ENCODE measurements at places on chromosomes 6 and 20. TPM values are rescaled to one million over a fixed set of nuclear protein-coding genes. Genes with fewer than 3 reads are reported as not detected.

DNA sequence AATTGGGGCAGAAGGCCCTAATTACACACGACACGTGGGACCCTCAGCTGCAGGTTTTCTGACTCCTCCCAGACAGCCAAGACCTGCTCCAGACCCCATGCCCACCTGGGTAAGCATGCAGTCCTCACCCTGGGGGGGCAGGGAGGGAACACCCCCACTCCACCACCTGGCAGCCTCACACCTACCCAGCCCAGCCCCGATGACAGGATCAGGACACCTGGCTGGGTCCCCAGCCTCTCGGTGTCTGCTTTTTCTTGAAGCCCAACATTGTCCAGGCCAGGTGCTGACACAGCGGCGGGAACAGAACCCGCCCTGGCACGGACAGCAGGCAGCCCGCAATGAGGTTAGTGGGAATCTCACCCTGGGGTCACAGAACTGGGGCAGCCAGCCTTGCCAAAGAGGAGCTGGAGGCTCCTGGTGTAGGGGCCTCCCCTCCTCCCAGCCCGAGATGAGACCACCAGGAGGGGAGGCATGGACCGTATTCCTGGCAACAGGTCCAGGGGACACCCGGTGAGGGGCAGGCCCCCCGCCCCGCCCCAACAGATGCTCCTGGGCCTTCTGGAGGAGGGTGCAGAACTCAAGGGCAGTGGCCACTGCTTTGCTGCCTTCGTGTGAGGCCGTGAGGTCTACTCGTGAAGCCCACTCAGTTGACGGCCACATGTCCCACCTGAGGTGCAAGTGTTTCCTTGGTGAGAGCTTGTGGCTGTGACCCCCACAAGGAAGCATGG is 103.8 kb downstream of the DLL1 start:
- H3K4me1 ChIP-seq, result no peaks in the 10 kb centered on the region
- no peak overlapping the region for H3K4me3 ChIP-seq
- peaks cover 9% of the 10 kb centered on the region for H3K27me3 ChIP-seq
- H3K36me3 ChIP-seq, result no peaks in the 10 kb centered on the region
- DNase-seq, result no peak

Gene CCN6
- total RNA-seq, result not detected

GRCh38 chr6:135606392-135606791 is 108.9 kb upstream of the AHI1 start:
- H3K27ac ChIP-seq, result no peak overlapping the region
- H3K27me3 ChIP-seq, result no peaks in the 10 kb centered on the region
- H3K4me3 ChIP-seq, result no peak overlapping the region
- H3K36me3 ChIP-seq, result no peaks in the 10 kb centered on the region
- DNase-seq, result no peak
- peaks cover 14% of the 10 kb centered on the region for H3K4me1 ChIP-seq

DNA sequence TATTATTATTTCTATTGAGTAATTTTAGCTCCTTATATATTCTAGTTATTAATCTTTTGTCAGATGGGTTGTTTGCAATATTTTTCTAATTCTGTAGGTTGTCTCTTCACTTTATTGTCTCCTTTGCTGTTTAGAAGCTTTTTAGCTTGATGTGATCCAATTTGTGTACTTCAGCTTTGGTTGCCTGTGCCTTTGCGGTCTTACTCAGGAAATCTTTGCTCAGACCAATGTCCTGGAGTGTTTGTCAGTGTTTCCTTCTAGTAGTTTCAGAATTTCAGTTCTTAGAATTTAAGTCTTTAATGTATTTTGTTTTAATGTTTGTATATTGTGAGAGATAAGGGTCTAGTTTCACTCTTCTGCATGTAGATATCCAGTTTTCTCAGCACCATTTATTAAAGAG is 916.0 kb upstream of the EYS start:
- no peaks in the 10 kb centered on the region for H3K27me3 ChIP-seq
- no peak overlapping the region for H3K27ac ChIP-seq
- H3K4me3 ChIP-seq, result no peak overlapping the region
- no peak for DNase-seq
- H3K4me1 ChIP-seq, result no peaks in the 10 kb centered on the region

Gene MAN1A1
- total RNA-seq, result 46.5 TPM

- no peaks in the 10 kb centered on the region for H3K27me3 ChIP-seq
- H3K27ac ChIP-seq, result no peak overlapping the region
- H3K4me1 ChIP-seq, result peaks cover 3% of the 10 kb centered on the region
- H3K36me3 ChIP-seq, result no peaks in the 10 kb centered on the region
Measured at GRCh38 chr6:135640449-135641111, 143.0 kb upstream of the AHI1 start.

DNA sequence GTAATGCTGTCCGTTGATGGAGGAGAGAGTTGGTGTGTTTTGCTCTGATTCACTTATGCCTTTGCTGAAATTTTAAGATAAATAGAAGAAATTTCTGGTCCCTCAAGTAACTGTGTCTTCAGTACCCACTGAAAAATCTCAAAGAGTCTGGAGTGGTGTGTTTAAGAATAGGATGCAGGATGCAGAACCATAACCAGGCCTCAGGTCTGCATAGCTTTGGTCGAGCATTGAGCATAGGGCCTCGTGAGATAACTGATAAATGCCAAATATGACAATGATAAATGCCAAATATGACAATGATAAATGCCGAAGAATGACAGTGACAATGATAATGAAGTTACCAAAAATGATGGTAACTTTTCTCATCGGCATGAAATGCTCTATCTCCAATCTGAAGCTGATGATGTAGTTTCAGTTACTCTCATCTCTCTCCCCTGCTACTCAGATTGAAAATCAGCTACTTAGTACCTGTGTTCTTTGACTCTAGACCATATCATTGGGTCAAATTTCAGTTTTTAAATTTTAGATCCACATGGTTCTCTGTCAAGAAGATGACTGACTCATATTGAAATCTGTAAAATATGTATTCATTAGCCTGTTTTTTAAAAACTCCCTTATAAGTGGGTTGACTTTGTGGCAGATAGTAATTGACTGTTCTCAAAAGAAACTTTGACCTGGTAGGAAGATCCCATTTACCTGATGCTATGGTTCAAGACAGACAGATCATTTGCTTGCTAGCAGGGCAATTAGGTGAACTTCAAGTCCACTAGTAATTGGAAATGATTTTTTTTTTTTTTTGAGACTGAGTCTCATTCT is 96.6 kb downstream of the SLC16A10 start:
- no peak overlapping the region for H3K27ac ChIP-seq
- H3K36me3 ChIP-seq, result peaks cover 14% of the 10 kb centered on the region
- no peak for DNase-seq
- H3K4me3 ChIP-seq, result no peak overlapping the region

Gene CD93
- total RNA-seq, result 0.07 TPM

Gene PRKN
- total RNA-seq, result 6.8 TPM

GRCh38 chr6:54353975-54354374 is 45.7 kb downstream of the TINAG start:
- no peaks in the 10 kb centered on the region for H3K36me3 ChIP-seq
- H3K4me1 ChIP-seq, result no peaks in the 10 kb centered on the region
- no peak overlapping the region for H3K27ac ChIP-seq
- no peak for DNase-seq
- no peaks in the 10 kb centered on the region for H3K27me3 ChIP-seq

- no peak overlapping the region for H3K4me3 ChIP-seq
- H3K27ac ChIP-seq, result peak overlapping the region; percentile 37
- H3K27me3 ChIP-seq, result no peaks in the 10 kb centered on the region
Measured at GRCh38 chr6:106820412-106820852, 154.1 kb downstream of the CD24 start.

- H3K4me3 ChIP-seq, result no peak overlapping the region
- H3K36me3 ChIP-seq, result peaks cover 41% of the 10 kb centered on the region
- no peak for DNase-seq
- H3K27ac ChIP-seq, result no peak overlapping the region
- H3K27me3 ChIP-seq, result peaks cover 3% of the 10 kb centered on the region
Measured at GRCh38 chr20:35409542-35409941, 2.2 kb downstream of the UQCC1 start.

DNA sequence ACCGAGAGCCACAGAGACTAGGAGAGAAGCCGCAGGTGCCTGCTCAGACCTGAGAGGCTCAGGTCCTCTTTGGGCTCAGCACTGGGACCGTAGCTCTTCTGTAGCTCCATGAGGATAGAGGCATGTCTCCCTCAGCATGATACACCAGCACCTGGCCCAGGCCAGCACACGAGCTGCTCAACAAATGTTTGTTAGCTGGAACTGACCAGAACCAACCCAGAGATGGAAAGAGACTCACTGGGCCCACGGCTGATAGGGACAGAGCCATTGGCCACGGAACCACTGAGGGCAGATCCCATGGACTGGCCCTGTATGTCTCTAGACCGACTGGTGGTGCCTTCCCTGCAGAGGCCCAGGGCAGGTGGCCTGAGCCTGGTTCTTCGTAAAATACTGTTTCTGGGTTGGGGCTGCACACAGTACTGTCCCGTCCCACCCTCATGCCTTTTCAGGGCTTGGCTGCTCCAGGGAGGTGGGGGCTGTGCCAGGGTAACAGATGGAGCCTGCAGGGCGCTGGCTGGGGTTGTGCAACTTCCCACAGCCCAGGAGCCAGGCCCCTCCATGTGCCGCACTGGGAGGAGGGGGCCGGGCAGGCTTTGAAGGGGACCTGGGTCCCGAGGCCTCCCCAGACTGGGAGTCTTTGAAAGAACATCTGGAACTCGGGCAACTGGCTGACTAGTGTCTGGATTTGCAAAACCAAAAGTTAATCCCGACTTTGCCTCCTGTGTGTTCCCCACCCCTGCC is 5.2 kb downstream of the C20orf204 start:
- no peaks in the 10 kb centered on the region for H3K36me3 ChIP-seq
- peak overlapping the region; percentile 60 for H3K4me3 ChIP-seq
- no peak for DNase-seq
- H3K27ac ChIP-seq, result no peak overlapping the region

DNA sequence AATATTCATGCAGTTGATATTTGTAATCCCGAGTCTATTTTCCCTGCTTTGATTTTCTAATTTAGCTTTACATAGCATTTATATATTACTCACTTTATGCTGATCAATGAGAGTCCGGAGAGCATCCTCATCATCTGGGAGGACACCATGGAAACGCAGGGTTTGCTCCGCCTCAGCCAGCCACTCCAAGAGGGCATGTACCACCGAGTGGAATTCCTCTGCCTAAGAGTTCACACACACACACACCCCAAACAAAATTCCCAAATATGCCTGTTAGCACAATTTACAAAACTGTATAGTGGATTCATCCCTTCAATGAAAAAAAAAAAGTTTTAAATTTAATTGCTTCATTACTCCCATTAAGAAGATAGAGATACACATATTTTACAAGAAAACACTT is 160.7 kb downstream of the DST start:
- H3K36me3 ChIP-seq, result peaks cover 52% of the 10 kb centered on the region
- H3K4me1 ChIP-seq, result peaks cover 30% of the 10 kb centered on the region
- peak overlapping the region; percentile 61 for H3K27ac ChIP-seq
- H3K4me3 ChIP-seq, result no peak overlapping the region
- no peak for DNase-seq

DNA sequence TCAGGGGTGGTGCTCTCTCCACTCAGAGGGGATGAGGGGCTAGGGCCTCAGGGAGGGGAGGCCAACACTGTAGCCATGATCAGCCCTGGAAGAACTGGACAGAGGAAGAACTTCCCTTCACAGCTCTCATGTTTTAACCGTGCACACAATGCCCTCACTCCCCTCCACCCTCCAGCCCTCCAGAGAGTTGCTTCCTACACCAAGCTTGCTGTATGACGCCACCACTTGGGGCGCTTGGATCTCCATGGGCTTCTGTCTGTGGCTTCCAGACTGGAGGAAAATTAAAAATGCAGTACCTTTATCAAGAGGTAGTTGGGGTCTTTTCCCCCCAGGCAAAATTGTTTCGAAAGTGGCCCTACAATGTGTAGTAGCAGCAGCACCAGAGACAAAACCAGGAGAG is 48.4 kb downstream of the ARHGAP40 start:
- DNase-seq, result no peak
- H3K27me3 ChIP-seq, result peaks cover 61% of the 10 kb centered on the region
- H3K36me3 ChIP-seq, result no peaks in the 10 kb centered on the region
- no peak overlapping the region for H3K4me3 ChIP-seq

Gene VGLL2
- total RNA-seq, result not detected

Gene SLC2A10
- total RNA-seq, result 23.8 TPM

- H3K36me3 ChIP-seq, result peaks cover 30% of the 10 kb centered on the region
- H3K27me3 ChIP-seq, result no peaks in the 10 kb centered on the region
- H3K27ac ChIP-seq, result no peak overlapping the region
- DNase-seq, result no peak
- peaks cover 12% of the 10 kb centered on the region for H3K4me1 ChIP-seq
Measured at GRCh38 chr6:148524976-148525375, 182.3 kb downstream of the SASH1 start.

DNA sequence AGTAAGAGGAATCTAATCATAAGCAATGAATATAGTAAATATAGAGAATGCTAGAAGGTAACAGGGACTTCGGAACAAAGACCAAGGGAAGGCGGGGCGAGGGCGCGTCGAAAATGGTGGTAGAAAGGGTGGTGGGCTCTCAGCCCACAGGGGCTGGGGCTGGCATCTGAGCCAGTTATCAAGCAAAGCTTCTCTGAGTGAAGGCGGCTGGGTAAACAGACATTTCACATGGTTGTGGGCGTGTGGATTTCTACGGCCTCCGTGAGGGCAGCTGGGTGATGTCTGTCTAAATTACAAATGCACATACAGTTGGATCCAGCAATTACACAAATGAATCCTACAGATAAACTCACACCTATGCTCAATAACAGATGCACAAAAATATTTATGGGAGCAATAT is 56.6 kb downstream of the TOX2 start:
- H3K36me3 ChIP-seq, result no peaks in the 10 kb centered on the region
- no peak overlapping the region for H3K27ac ChIP-seq
- no peak overlapping the region for H3K4me3 ChIP-seq
- H3K27me3 ChIP-seq, result peaks cover 25% of the 10 kb centered on the region
- no peak for DNase-seq

DNA sequence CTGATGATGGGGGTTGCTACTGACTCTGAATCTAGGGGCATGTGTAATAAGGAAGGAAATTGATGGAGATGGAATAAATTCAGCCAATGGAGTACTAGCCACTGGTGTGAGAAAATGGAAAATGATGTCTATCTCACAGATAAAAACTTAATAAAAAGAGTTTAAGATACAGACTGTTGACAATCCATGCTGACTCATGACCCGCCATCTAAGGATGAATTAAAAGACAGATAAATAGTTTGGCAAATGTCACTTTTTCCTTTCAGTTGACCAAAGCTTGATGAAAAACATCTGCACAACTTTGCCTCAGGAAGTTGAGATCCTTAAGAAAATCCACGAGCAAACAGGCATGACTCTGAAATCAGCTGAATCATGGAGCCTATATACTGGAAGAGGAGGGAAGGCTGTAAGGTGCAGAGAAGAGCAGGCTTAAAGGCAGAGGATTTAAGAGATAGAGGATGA is 82.6 kb upstream of the BMP5 start:
- peaks cover 33% of the 10 kb centered on the region for H3K4me1 ChIP-seq
- H3K27me3 ChIP-seq, result peaks cover 1% of the 10 kb centered on the region
- no peaks in the 10 kb centered on the region for H3K36me3 ChIP-seq
- no peak overlapping the region for H3K4me3 ChIP-seq
- peak overlapping the region; percentile 60 for H3K27ac ChIP-seq
- DNase-seq, result no peak

Gene CYP39A1
- total RNA-seq, result 6.3 TPM

Measured in mesothelial cell of epicardium (in vitro differentiated cells).